BJ (cell line): ENCODE measurements at places on chromosomes 5 and 9.

GRCh38 chr5:132475987-132476875 is 14.3 kb downstream of the IRF1 start:
- DNase-seq = no peak

DNA sequence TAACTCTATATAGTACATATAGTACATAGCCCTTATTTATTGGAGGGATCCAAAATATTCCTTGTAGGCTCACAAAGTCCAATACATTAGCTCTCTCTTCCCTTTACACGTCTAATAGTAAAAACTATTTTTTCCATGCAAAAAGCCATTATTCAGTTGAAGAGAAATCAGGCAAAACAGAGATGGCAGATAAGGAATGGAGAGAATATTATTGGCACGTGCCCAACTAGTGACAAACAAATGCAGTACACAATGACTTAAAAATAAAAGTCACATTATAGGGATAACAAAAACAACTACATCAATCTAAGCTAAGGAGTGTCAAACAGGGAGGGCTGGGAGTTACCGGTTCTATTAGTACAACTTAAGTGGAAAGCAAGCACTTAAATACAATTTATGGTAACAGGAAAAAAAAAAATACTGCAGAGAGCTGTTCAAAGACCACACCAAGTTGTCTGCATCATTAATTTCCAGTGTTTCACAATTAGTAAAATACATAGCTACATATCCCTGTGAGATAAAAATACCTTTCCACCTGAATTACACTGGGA is 4.1 kb upstream of the SCAI start:
- no peak for DNase-seq

DNA sequence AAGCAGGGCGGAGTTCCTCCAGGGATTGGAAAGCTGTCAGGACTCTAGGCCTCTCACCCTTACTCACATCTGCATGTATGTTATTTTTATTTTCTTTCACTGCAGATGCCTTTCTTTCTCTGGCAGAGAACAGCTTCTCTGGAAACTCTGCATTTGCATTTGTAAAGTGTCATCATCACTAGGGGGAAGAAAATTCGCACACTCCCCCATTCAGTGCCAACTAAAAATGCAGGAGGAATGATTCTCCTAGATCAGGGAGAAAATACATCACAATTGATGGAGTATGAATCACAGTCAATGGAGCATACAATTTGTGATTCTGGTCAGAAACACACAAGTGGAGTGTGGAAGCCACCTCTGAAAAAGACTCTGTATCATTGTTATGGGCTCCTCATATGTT is 351.4 kb upstream of the FTMT start:
- DNase-seq = no peak

DNA sequence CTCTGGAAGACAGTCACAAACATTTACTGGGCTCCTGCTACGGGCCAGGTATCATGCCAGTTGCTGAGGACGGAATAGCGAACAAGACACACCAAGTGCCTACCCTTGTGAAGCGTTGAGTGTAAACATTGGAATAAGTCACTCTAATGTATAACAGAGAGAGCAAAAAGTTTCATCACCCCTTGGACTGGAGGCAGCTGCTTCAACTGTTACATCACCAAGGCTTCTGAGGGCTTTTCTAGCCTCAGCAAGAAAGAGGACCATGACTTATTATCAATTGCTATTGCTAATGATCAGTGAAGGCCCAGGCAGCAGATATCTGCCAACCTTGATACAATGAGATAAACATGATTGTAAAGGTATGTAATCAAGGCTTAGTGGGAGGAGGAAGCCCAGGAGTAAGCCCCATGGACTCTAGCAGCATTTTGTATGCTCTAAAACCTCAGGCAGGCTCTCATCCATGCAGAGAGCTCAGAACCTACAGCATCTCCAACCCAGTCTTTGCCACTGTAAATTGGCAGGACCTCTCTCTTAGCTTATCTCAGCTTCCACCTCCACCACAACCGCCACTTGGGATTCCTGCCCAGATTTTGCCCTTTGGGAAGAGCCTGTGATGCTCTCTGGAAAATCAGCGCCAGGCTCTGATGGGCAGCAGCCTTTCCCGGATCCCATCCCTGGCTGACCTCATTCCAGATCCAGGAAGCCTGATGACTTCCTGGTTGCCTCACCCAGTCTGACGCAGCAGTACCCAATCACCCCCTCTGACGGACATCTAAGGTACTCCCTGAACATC is 54.5 kb downstream of the ADAM19 start:
- DNase-seq = no peak

DNA sequence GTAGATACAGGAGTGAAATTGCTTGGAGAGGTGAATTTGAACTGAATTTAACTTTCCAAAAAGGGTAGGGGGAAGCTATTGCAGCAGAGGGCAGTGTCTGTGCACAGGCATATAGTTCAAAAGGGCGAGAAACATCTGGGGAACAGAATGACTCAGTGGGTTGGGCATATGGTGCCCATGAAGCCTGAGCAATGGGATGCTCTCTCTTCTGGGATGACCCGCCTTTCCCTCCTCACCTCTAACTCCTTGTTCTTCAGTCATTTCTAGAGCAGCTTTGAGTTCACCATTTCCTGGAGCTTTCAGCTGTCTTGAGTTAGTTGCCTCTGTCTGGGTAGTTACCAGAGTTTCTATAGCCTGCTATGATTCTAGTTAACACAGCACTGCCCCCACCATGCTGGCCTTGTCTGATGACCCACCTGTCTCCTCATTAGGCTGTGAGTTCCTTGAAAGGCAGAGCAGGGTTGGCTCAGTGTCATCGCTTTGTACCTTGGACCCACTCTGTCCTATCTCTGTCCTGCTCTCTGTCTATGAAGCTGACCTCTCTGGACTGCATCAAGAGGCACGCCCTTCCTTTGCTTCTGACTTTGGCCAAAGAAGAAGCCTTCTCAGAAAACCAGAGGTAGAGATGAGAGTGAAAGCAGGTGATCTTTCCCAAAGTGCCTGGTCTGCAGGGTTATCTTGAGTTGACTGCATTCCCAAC is 299.6 kb upstream of the KLF4 start:
- no peak for DNase-seq

DNA sequence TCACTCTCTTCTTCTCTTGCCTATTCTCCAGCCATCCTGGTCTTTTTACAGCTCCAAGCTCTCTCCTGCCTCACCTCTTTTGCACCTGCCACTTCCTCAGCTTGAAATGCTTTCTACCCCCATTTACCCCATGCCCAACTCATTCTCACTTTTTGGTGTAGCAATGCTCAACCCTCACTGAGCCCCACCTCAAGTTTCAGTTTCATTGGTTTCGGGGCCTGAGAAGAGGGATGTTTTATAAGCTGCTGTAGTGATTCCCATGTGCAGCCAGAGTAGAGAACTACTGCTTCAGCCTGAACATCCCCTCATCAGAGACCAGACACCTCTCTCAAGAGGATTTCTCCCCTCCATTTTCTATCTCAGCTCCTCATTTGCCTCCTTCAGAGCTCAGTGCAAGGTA is 45.2 kb upstream of the FYB1 start:
- DNase-seq = no peak
